Stimulated activated CD4-positive, alpha-beta T cell treated with anti-CD3 and anti-CD28 coated beads, Interleukin-1b, Interleukin-23, amount 100 ng/mL, for 1 hour (primary cell): ENCODE measurements at places on chromosomes 11 and 22.

GRCh38 chr22:24285245-24285644 lies 14.6 kb downstream of the SPECC1L start:
- DNase-seq: no peak

DNA sequence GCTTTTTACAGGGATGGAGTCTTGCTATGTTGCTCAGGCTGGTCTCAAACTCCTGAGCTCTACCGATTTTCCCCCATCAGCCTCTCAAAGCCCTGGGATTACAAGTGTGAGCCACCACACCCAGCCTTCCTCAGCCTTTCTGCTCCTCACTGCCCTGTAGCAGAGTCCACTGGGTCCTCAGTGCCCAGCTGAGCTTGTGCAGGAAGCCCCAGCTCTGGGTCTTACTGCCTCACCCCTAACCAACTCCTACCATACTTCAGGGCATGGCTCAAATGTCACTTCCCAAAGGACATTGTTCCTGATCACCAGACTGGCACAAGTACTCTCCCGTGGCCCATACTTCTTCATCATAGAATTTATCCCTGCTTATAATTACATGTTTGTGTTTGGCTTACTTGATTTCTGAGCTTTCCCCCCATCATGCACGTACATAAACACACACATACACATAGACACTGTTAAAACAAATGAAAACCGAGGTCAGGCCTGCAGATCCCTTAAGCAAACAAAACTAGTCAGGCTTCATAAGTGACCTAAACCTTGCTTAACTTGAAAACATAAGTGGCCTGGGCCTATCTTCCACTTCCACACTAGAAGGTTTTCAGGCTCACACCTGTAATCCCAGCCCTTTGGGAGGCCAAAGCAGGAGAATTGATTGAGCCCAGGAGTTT lies 14.0 kb upstream of the SLC43A3 start:
- DNase-seq: no peak

DNA sequence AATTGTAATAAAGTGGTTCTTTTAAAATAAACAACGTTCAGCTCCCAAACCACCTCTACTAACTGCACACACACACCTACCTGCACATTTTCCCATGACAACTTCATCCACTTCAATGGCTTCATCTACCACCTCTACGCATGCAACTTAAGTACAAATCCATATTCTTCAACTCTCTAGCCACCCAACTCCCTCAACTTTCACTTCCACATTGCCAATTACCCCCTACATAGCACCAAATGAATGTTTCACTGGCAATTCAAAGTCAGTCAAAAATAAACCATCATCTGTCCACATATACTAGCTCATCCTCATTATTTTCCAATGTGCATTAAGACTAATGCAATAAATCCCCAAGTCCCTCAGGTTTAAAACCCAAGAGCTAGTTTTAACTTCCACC lies 50.7 kb upstream of the ARHGAP32 start:
- DNase-seq: no peak

DNA sequence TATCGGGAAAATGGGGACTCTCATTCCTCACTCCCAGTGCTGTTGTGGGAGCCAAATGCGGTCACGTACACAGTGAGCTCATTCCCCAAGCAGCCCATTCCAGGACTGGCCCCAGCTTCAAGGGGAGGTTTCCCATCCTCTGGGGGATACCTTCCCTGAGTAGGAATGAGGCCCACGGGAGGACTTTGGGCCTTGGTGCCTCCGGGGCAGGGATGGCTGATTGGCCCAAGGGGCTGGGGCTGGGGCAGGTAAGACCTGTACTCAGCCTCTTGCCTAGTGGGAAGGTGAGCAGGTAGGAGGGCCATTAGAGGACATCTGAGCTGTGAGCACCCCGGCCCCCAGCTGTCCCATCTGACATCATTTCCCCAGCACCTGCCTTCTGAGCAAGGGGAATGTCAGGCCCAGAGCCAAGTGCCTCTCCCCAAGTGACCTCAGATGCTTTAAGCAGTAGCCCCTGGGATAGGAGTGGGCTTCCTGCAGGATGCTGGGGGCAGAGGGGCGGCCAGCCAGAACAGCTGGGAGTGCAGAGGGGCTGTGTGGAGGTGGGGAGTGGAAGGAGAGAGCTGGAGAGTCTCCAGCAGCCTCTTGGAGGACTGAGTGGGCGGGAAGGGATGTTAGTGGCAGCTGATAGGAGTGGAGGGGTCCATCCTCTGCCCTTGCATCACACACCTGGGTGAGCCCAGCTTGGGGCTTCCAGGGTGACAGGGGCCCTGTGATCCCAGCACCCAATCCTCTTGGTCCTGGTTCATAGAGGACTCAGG lies 58.4 kb downstream of the CD82 start:
- no peak for DNase-seq

GRCh38 chr22:45305456-45306075 lies 4.2 kb upstream of the FAM118A start:
- no peak for DNase-seq
